ENCODE measurements at places on chromosomes 1 and 21.

- DNase-seq: no peak
Observed at GRCh38 chr1:169240449-169241232, 127.0 kb downstream of the NME7 start.

DNA sequence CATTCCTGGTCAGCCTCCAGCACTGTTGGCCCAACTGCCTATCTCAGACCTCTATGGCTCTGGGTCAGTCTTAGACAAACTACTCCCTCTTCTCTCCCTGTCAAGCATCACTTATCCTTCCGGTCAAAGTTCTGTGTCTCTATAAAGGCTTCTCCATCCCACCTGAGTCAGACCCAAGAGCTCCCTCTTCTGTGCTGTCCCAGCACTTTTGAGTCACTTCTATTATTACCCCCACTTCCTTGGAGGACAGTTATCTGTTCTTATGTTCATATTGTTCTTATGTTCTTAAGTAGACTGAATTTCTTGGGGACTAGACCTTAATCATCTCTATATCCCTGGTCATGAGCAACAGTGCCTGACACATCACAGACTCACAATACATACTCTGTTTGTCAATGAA lies 29.2 kb upstream of the IL10 start:
- no peak for DNase-seq

GRCh38 chr1:218303176-218303879 lies 18.2 kb downstream of the RRP15 start:
- no peak for DNase-seq

GRCh38 chr1:221689138-221689537 lies 52.8 kb downstream of the DUSP10 start:
- DNase-seq: no peak

DNA sequence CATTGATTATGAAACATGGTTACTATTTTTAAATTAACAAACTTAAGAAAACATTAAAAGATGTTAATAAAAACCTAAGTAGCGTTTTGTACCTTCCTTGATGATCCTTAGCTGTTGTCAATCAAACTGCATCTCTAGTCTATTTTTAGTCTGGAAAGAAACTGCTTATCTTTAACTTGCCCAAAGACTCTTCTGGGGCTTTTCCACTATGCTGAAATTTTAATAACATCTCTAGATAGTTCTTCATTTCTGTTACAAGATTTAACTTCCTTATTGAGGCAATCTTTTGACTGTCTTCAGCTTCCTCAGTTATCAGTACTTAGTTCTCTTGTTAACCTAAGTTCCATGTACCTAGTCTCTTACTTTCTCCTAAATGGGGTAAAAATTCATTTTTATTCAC lies 135.9 kb upstream of the HMCN1 start:
- DNase-seq: no peak

DNA sequence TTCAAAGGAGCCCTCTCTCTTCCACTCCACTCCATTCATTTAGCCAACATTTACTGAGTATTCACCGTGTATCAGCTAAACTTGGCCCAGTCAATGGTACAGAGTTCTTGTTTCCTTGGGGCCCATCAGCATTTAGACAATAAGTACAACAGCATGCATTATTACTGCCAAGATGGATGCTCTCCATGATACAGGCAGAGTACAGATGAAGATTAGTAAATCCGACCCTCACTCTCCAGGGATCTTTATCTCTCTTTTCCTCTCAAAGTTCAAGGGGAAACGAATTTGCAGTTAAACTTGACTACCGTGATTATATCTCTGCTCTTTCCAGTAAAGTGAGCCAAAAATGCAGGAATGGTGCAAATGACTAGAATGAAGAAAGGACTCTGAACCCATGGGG lies 184.6 kb upstream of the DUSP10 start:
- no peak for DNase-seq

DNA sequence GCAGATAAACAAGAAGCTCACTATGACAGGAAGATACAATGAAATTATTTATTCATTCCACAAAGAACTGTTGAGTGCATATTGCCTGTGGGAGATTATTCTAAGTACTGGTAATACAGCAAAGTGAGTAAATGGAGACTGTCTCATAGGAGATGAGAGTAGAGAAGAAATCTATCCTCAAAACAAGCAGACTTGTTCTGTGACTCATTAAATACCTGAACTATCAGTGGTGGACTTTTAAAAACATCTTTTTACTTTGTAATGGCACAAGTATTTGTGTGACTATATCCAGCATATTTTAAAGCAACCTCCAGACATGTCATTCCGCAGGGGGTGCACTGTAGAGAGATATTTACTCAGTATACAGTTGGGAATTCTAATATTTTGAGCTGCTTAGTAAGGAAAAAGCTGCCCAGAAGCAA lies 259.2 kb downstream of the FMN2 start:
- DNase-seq: no peak

DNA sequence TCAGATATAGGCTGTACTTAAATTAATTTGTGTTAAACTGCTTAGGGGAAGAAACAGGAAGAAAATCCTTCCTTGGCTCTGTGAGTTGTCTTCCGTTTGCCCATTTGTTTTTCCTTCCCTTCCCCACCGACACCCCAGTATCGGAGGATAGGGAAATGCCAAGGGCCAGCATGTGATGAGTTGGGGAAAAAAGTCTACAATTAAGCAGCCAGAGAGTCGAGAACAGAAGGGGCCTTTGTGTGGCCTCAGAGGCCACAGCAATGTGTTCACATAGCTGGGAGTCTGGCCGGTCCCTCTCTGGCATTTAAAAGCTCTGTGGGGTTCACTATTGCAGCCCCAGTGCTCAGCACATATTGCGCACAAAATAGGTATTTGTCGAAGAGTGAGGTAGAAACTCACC lies 489.3 kb downstream of the MATN1 start:
- DNase-seq: no peak

- no peak for DNase-seq
Observed at GRCh38 chr1:228334954-228335353, 71.7 kb downstream of the TRIM11 start.

DNA sequence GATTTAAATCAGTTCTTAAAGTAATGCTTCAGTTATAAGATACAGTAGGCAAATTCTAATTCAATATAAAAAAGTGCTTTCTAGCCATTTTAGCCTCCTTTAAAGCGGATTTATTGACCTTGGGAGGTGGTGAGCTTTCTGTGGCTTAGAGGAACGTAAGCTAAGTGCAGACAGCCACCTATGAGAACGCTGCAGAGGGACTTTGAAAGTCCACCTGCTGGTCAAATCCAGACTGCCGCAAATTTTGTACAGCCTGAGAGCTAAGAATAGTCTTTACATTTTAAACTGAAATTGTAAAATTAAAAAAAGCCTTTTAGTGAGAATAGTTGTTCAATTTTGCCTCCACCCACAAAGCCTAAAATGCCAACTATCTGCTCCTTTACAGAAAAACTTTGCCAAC lies 67.0 kb upstream of the SSX2IP start:
- no peak for DNase-seq

DNA sequence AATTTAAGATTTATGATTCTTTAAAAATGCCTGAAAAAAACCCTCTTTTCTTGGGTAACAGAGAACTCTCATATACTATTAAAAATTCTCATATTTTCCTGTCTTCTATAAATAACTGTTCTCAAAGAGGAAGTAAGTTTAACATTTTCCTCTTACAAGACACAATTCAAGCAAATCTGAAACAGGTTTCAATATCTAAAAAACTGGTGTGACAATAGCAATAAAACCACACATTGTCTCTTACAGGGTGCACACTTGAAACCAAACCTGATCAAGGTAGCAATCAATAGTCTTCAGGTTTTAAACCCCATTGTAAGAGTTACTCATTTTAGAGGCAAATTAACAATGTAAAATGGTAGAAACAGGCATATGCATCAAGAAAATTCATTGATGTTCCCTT lies 28.0 kb downstream of the FUBP1 start:
- no peak for DNase-seq

DNA sequence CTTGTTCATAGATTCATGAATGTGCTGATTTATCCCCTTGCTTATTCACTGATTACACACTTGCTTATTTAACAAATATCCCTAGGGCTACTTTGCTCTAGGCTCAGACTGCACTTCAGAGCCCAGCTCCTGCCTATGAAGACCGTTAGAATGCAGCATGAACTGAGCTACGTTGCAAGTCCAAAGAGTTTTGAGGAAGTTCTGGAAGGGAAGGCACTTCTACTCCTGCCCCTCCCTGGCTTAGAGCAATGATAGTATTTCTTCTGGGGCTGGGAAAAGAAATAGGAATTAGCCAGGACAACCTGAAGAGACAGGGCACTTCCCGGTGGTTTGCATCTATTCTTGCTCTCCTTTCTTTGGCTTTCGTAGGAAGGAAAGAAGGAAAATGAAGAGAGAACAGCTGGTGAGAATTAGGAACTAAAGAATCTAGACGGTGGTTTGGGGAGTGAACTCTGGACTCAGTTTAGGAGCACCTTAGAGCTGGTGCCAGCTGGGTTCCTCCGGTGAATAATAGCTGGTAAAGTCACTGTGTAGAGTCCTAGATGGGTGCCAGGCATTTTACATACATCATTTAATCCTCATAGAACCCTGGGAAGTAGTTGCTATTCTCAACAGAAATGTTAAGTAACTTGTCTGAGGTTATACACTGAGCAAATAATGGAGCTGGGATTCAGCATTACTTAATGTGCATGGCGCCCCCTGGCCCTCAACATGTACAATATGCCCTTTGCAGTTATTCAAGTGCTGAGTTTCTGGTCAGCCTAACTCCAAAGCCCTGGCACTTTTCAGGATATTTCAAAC lies 65.9 kb downstream of the NDUFS5 start:
- DNase-seq: no peak

DNA sequence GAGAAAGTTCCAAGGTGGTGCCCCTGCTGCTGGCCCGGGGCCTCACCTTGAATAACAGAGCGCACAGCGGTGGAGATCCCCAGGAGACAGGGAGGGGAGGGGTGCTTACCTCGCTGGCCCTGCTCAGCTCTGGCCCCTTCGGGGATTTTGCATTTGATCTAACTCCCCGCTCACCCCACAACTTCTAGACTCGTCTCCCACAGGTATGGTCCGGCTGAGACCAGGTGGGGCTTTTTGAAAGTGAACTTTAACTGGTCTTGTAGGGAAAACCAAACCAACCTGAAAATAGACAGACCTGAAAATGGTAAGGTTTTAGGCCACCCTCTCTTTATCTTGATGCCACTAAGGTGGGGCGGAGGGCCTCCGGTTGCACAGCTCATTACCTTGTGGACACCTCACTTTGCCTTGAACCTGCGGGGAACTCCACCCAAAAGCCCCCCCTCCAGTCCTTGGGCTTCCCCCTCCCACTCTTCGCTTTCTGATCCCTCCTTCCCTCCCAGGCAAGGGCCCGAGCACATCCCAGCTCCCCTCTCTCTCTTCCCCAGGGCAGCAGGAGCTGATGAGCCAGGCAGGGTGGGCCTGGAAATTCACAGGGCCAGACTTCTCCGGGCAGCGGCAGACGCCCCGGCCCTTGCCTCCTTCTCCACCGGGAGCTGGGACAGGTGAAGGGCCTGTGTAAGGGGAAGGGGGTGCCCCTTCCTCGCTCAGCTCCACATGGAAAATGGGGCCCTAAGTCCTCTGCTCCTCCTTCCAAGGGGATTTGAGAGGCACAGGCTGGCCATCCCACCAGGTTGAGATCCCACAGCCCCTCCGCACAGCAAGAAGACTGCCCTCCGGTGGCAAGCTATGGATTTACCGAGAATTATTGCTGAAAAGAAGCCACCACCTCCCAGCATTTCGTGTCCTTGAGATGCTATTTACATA lies 16.1 kb downstream of the TNFRSF8 start:
- DNase-seq: no peak

DNA sequence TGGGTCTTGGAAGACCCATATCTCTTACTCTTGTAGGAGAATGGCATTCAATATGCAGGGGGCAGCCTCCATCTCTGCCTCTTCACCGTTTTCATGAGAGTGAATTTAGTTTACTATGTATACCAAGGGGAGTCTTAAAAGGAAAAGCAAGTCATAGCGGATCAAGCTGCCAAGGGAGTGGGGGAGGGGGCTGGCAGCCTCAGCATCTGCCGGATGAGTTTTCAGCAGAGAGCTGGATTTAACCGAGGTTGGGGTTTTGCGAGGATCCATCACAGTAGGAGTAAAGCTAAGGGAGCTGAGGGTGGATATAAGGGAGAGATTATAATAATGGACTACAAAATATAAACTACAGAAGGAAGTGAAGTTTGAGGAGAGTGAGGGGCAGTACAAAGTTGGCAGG lies 9.9 kb downstream of the CD160 start:
- DNase-seq: no peak

GRCh38 chr1:8570465-8570864 lies 247.0 kb downstream of the RERE start:
- DNase-seq: no peak

GRCh38 chr1:27152004-27152828 lies 2.7 kb downstream of the SLC9A1 start:
- no peak for DNase-seq

DNA sequence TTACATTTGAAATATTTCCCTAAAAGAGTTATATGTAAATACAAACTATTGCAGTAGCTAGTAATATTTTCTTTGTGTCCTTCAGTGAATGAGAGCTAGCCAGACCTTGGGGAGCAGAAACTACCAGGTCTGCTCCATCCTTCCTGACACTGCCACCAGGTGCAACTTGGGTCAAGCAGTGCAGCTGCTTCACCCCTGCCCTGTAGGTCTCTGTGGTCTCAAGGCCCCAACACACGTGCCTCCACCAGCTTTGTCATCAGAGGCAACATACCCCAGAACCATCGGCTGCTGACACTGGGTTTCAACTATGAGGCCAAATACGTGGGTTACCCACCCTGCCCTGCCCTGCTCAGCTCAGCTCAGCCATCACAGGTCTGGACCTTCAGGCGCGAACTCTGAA lies 181.6 kb downstream of the FCRL5 start:
- DNase-seq: no peak

DNA sequence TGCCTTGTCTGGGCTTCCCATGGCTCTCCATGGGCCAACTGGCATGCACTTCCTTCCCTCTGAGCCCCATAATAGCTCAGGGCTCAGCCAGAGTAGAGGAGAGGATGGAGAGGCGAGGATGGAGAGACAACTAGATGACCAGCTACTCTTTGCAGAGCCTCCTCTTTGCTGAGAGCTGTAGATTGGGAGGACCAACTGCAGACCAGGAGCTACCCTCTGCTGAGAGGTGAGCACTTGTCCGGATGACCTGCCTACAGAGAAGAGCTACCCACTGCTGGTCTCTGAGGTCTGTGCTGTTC lies 58.0 kb upstream of the ETV3 start:
- DNase-seq: no peak

- DNase-seq: no peak
Observed at GRCh38 chr1:200627575-200628222, 7.1 kb upstream of the KIF14 start.
